ENCODE measurements at places on chromosomes 12 and 14.

DNA sequence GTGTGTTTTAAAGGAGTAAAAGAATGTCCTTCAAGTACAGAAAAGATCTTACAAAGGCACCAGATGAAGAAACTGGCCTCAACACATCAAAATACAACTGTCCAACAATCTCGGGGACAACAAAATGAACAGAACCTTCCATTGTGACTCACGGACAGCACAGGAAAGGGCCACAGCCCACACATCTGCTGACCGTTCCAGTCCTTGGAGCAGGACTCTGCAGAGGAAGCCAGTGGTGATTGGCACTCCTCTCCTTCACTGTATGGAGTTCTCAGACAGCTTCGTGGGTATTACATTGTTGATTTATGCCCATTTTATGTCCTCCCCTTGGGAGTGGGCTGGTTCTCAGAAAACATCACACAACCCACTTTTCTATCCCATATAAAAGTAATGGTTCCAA, 32.5 kb upstream of the TC2N start:
- DNase-seq, result no peak

- DNase-seq, result no peak
These were observed 250.5 kb upstream of the SOX5 start for GRCh38 chr12:24200010-24200409.

DNA sequence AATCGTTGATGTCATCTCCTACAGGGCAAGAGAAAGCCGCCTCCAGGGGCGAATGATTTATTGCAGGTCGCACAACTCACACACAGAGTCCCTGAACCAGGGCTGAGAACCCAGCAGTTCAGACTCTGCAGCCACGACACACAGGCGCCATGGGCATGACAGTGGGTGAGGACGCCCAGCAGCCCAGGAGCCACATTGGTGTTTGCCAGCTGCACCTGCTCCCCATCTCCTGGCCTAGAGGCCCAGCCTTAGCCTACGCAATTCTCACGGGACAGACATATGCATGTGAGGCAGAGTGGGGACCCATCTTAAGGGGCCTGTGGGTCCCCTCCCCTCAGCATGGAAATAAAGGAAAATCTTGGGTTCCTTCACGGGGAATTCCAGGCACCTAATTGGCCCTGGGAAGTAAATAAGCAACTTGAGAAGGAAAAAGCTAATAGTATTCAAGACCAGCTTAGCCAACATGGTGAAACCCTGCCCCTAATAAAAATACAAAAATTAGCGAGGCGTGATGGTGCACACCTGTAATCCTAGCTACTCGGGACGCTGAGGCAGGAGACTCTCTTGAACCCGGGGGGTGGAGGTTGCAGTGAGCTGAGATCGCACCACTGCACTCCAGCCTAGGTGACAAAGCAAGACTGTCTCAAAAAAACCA, 69.3 kb downstream of the RIMBP2 start:
- no peak for DNase-seq

DNA sequence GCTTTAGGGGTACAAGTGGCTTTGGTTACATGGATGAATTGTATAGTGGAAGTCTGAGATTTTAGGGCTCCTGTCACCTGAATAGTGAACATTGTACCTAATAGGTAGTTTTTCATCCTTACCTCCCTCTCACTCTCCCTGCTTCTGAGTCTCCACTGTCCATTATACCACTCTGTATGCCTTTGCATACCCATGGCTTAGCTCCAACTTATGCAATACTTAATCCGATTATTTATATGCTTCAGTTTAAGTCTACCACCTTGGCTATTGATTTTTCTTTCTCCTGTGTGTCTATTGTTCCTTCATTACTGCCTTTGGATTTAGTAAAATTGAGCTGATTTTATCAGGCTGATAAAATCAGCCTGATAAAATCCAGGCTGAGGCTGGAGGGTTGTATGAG, 30.5 kb upstream of the C12orf71 start:
- DNase-seq, result no peak

- DNase-seq, result no peak
These were observed 46.1 kb upstream of the PTPRO start for GRCh38 chr12:15276088-15276698.

GRCh38 chr12:42284157-42284556, 41.7 kb downstream of the ZCRB1 start:
- DNase-seq, result no peak

DNA sequence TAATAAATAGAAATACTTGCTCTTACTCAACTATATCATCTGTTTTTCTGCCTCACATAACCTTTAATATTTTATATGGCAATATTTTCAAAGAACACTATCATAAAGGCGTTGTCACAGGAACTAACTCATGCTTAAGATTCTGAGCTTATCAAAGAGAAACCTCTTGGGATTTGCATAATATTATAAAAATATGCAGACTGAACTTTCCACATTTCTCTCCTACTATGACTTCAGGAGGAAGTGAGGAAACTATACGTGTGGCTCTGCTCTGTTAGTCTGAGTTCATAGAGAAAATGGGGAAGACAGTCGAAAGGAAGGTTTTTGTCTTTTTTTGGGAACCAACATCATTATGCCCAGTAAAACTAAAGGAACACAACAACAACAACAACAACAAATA, 124.7 kb downstream of the GARIN6 start:
- DNase-seq, result no peak

DNA sequence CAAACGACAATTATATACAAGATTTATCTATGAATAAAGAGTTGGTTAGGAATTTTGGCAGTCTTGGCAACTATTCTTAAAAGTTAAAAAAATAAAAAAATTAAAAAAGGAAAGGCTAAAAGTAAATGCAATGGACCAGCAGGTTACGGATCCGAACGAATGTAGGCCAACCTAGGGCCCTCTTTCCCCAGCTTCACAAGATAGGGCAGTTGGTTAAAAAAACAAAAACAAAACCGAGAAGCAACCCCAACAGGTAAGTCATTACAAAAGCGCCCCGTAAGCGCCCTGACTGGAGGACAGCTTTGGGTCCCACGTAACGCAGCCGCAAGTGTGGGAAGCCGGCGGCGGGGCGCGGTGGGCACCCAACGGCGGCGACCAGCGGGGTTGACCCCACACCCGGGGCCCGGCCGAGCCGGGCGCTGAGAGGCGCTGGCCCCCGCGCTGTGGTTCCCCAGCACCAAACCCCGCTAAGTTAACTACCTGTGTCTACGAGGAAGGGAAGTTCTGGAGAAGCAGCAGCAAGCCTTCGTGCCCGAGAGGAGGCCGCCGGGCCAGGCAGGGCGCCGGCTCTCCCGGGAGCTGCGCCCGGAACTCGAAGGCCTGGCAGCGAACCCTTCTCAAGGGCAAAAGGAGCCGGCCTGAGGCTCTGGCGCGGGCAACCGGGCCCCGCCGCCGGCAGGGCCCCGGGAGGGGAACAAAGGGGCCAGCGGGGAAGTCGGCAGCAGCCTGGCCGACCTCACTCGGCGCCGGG, 882 bp downstream of the HECTD1 start:
- DNase-seq, result no peak

DNA sequence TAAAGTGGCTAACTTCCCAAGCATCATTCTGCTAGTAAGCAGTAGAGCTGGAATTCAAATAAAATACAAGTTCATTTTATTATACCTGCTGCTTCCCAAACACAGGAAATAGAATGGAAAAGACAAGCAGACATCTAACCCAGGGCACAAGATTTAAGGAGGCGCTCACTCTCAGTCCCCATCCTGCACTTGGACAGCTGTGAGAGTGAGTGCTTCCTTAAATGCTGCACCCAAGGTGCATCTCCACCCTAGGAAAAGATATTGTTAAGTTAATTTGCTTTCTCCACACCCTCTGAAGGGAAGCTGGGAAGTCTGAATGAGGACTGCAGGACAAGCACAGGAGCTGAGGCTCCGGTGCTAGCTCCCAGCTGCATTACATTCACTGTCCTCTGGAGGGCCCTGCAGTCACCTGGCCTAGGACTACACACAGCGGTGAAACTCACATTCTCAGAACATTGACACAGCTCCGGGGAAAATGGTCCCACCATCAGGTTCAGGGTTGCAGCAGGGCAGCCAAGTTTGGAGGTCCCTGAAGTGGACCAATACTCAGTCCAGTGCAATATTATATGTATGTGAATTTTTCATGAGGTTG, 14.2 kb downstream of the HEBP1 start:
- no peak for DNase-seq

DNA sequence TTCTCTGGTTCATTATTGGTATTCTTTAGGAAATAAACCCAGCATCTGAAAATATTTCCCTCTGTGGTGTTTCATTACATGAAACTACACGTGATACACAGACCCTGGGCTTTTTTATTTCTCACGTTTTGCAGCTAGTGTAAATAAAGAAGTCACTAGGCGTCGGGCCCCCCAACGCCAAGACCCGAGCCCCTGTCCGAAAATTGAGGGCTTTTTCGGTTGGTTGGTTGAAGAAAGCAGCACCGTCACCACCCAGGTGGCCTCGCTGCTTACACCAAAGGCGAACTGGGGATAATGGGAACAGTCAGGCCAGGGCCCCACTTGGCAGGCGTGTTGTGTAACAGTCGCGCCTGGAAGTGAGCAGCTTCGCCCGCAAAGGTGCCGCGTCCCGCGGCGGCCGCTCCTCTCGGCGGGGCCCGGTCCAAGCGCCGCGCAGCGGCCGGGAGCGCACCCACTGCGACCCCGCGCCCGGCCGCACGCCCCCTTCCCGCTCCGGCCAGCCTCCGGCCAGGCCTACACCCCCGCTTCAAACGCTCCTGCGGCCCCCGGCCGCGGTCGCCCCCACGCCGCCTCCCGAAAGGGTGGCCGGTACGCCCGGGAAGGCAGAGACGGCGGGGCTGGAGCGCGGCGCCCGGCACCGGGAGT, 1.2 kb downstream of the DUSP16 start:
- no peak for DNase-seq

DNA sequence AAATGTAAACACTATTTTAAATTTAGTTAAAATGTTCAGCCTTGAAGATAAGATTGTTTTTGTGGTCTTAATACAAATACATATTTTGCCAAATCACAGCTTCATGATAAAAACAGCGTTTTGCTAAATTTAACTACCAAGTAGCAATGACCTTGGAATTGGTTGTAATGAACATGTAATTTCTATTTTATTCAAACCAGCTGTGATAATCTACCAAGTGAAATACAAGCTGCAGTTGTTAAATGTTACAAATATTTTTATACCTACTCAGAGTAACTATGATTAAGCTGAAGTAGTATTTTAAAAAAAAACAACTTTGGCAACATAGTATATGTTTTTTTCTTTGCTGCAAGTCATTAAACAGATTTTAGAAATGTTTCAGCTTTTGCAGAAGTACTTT, 96.2 kb downstream of the CPSF2 start:
- DNase-seq, result no peak

DNA sequence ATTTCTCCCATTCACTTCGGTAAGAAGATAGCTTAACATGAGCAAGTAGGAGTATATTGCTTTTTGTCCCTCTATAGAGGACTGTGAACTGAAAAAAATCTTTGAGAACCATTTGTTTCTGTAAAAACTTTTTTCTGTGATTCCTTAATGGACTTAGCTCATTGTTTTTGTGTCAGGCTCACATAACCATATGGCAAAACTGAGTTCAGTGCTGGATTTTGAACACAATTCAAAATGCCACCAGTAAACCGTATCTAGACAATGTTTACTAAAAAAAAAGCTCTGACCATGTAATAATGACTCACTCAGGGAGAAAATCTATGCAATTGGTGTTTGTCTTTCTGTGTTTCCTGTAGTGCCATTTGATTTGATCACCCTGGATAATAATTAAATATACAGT, 5.2 kb downstream of the TRHDE start:
- no peak for DNase-seq

DNA sequence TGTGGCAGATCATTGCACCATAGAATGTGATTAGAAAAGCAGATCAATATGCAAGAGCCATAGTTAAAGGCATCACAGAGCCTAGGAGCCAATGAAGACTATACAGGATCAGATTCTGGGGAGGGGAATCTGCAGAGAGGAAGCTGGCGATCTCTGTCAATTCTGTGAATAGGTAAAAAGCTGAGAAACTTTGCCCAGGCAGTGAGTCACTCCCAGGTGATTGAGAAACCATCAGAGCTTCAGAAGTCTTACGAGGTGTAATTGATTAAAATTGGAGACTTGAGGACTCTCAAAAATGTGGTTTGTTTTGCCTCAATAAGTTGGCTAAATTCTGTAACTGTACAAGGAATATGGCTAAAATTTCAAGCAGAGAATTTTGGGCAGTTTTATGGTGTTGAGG, 41.7 kb upstream of the TSPAN11 start:
- DNase-seq, result no peak

DNA sequence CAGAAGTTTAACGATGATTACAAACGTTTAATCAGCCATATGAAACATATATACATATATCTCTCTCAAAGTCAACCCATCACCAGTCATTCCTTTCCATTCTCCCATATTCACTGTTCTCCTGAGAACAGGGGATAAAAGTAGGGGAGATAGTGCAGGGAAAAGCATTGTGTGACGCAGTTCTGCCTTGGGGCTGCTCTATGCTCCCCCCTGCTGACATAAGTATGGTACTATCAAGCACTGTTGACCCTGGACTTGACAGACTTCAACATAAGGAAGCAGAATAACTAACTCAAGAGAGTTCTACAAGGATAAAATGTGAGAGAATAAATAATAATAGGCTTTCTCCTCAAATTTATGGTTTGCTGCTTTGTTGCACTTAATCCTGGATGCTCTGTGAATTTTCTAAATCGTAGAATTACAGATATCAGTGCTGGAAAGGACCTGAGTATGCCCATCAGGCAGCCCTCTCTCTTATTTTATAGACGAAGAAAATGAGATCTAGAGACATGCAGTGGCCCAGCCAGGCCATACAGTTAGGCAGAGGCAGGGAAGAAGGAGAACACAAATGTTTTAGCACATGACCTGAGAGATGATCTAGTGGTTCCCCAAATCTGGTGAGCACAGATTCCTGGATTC, 87.2 kb downstream of the SCN8A start:
- DNase-seq, result no peak

DNA sequence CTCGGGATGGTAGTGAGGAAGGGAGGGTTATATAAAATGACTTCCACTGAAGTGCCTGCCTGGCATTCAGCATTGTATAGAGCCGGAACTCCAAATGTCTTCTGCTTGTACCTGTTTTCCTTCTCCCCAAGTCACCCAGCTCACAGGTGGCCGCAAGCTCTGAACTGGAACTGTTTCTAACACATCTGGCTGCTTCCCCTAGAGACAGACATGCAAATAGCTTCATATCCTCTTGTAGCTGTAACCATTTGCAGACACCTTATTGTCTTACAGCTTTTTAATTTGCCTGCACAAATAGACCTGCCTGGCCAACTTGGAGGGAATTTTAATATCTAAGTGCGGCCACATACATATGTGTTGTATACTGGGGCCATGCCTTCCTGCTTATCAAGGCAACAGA, 126.0 kb downstream of the CHST11 start:
- DNase-seq, result no peak

Measured in omental fat pad (tissue), 4 donors.